ENCODE measurements at places on chromosomes 5 and 9.

DNA sequence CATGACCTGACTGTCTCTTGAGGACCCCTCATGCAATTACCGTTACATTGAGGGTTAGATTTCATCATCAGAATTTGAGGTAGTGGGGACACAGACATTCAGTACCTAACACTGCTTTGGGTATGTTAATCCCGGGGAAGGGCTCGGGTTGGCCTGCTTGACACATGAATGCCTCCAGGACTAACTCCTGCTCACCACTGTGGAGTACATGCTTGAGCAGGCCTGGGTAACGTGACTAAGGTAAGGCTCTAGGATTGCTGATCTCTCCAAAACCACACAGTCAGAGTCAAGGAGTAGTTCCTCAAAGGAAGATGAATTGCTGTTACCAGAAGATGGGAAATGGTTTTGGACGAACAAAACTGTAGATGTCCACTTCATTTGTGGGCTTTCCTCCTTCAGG is 376.3 kb upstream of the ZNF462 start:
- no peak for DNase-seq

- DNase-seq = no peak
Observed at GRCh38 chr5:149063017-149063687, at the start of gene SH3TC2. Gene SH3TC2 (minus strand): TSS chr5:149063062. CDS start chr5:149063022, 40 bp downstream.

- DNase-seq = no peak
Observed at GRCh38 chr5:23274171-23274570, 233.2 kb upstream of the PRDM9 start.

GRCh38 chr5:55030676-55031369 is 6.8 kb downstream of the GZMK start:
- DNase-seq = no peak

GRCh38 chr5:56056875-56057274 is 62.1 kb upstream of the IL6ST start:
- DNase-seq = no peak

- no peak for DNase-seq
Observed at GRCh38 chr5:109744261-109744660, 54.5 kb downstream of the MAN2A1 start.

GRCh38 chr5:76724871-76725270 is 8.9 kb downstream of the F2R start:
- DNase-seq = no peak

- DNase-seq = no peak
Observed at GRCh38 chr9:126126807-126127206, 199.8 kb upstream of the MVB12B start.

DNA sequence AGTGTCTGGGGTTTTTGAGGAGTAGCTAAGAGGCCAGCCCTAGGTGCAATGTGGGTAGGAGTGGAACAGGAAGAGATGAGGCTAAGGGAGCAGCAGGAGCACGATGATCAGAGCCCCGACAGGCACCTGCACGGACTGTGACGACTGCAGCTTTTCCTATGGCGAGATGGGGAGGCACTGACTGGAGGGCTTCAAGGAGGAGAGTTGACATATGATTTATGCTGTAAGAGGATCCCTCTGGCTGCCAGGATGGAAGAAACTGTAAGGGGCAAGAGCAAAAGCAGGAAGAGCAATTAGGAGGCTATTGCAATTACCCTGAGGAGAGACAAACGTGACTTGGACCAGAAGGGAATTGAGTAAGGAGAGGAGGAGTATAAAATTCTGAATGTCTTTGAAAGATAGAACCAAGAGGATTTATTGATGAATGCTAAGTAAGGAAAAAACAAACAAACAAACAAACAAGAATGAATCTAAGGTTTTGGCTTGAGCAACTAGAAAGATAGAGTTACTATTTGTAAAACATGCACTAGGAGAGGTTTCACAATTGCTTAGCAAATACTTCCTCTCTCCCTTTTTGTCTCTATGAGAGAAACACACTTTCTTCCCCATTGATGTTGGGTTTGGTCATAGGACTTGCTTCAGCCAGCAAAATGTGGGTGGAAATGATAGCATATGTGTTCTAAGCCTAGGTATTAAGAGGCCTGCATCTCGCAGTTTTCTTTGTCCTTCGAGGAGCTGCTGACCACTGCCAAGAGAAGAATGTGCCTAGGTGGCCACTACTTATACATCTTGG is 32.9 kb downstream of the TRPC7 start:
- DNase-seq = no peak

GRCh38 chr9:134027561-134027960 is 2.3 kb downstream of the BRD3OS start:
- no peak for DNase-seq

DNA sequence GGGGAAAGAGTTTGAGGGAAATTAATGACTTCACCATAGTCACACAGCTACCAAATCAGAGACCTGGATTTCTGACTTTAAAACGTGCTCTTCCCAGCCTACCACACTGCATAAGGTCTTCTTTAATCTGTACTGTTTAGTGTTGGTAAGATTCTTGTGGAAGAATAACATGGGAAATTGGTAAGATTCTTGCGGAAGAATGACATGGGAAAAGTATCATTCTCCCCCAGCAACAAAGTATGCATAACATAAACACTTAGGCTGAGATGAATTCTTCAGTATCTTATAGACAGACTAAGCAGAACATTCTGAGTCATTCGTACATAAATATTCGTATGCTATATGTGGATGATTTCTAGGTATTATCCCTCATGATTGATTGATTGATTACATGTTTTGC is 170.4 kb downstream of the FOCAD start:
- DNase-seq = no peak

- no peak for DNase-seq
Observed at GRCh38 chr5:177595991-177596774, 3.7 kb upstream of the B4GALT7 start.

DNA sequence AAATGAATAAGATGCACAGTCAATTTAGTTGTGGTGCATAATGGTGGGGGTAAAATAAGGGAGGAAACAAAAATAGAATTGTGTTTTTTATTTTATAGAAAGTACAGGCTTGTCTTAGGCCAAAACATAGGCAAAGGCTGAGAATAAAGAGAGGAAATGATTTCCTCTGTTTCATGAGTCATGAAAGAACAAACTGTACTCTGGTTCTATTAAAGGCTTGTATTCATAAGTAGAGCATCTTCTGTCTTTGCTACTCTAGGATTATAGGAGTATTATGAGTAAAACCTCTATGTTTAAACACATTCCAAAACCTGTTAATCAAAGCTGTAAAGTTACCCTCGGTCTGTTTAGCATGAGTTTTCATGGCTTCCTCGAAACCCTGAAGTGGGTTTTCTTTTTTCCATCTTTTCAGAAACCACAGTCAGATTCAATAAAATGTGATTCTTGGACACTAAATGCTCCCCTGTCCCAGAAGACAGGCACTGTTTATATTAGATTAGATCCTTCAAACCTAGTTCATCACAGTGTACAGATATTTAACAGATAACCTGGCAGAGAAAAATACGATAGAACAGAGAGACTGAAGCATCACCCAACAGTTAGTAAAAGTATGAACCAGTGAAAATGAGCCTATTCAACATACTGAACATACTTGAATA is 473.9 kb upstream of the CYLC2 start:
- no peak for DNase-seq

DNA sequence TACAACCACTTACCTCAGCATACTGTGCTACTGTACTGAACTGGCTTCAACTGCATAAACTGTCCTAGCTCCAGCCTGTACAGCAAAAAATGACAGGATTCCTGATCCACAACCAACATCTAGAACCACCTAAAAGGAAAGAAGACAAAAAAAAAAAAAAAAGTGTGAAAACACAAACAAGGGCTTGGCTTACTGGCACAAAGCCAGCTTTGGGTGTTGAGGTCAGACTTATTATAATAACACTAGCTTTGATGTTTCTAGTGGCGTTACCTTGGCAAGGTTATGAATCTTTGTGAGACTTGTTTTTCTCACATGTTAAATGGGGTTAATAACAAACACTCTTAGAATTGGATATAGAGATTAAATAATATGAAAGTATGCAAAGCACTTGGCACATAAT is 148.5 kb upstream of the PUM3 start:
- no peak for DNase-seq

DNA sequence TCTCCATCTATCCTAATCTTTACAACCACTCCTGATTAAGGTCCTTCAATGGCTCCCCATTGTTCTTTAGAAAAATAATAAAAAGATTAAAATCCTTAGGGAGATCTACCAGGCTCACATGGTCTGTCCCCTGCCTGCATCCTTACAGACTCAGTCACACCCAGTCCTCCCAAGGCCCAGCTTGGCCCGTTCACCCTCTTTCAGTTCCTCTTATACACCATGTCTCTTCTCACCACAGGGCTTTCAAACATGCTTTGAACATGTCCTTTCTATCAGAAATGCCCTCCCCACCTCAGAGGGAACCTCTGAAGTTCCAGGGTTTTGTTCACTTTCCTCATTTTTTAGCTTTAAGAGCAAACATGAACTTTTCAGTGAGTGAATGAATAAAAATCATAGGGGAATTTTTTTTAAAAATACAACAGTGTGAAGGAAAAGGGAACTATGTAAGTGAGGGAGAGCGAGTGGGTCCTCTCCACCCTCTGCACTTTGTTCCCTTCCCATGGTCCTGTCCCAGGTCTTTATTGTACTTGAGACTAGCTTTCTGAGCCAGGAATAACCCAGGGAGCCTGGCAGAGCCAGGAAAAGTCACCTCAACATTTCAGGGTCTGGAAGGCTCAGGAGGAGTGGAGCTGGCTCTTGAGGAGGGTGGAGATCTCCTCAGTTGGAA is 55.3 kb downstream of the TRPC7 start:
- no peak for DNase-seq

GRCh38 chr5:68261169-68261568 is 45.6 kb downstream of the PIK3R1 start:
- DNase-seq = no peak
